ENCODE measurements at places on chromosomes 4 and X.

GRCh38 chrX:22025751-22026150 lies 6.4 kb upstream of the PHEX start:
- DNase-seq = no peak

DNA sequence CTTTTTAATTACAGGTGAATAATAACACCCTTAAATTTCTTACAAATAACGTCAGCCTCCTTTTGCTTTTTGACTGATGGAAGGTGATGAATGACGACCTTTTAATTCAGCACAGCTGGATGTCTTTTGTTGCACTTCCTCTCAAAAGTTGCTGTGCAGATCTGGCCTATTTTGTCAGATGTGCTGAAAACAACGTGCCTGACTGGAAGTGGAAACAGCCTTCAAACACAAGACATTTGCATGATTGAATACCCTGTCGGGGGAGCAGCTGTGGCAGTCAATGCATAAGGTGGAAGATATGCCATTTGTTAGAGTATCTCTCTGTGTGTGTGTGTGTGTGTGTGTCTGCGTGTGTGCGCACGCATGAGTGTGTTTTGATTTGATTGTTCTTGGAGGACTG lies 579.7 kb downstream of the SPRY1 start:
- DNase-seq = no peak

DNA sequence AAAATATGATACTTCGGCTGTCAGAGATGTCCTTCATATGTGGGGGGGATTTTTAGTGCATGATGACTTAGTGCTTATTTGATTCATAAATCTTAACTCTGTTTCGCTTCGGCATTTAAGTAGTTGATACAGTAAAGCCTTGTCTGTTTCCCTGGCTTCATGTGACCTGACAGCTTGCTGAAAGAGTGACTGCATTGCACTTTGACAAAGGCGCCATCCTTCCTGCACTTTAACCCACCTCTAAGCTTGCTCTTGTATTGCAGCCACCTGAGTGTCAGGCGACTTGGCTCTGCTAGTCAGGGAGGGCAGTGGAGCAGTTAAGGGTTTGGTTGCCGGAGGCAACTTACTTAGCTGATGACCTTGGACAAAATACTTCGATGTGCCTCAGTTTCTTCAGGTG lies 65.5 kb downstream of the PTTG2 start:
- DNase-seq = no peak

DNA sequence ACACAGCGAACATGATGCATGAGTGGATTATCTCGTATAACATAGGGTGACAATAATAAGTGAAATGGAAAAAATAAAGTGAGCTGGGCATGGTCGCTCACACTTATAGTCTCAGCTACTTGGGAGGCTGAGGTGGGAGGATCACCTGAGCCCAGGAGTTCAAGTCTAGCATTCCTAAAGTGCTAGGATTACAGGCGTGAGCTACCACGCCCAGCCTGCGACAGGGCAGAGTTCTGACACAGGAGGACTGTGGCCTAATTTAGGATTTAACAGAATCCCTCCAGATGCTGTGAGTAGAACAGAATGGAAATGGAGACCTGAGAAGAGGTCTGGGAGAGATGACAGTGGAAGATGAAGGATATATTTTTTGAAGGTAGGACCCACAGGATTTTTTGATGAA lies 3.4 kb upstream of the PRICKLE3 start:
- DNase-seq = no peak

- no peak for DNase-seq
Observed at GRCh38 chr4:159210975-159211374, 108.1 kb downstream of the RAPGEF2 start.

- no peak for DNase-seq
Observed at GRCh38 chr4:15294832-15295231, 133.0 kb upstream of the C1QTNF7 start.

GRCh38 chr4:164779811-164780216 lies 25.9 kb downstream of the SMIM31 start:
- DNase-seq = peak; percentile 24

DNA sequence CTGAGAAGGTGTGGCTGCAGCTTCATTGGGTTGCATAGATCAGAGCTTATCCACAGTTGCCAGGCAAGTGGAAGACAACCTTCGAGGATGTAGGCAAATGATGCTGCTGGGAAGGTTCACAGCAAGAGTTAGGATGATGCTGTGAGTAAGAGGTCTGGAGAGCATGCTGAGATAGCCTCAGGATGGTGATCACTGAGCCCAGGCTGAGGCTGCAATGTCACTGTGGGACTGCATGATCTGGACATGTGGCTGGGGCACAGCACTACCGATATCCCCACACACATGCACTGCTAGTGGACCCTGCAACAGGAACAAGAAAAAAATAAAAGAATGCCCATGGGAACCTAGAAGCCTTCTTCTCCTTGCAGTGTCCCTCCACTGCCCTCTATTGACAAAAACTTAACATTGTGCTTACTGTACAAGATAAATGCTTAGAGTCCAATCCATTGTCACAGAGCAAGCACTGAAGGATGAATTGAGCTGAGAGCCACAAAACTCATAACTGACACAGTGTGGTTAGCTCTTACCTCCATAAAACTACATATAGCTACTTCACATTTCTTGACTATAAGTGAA lies 105.6 kb downstream of the CNKSR2 start:
- DNase-seq = peak; percentile 21

DNA sequence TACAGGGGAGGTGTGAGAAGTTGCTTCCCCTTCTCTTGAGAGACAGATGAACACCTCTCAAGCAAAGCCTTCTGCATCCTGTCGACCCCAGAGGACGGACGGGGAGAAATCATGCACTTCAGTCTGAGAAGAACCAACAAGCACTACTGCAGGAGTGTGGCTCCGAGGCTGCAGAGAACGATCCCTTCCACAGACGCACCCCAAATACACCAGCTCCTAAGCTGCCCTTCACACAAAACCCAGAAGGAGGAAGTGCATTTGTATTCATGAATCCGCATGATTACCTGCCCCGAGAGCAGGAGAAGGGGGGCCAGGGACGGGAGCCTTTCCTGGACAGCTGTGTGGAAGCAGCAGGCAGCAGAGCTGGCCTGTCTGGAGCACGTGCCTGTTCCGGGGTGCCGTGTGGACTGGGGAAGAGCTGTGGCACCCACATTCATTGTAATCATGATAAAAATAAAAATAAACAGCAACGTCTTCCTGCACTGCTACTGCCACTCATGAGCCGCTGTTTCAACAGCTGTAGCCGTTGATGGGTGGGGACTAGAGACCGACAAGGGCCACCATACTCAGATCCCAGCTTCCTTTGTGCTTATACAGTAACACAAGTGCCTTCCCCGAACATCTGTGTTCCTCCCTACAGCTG lies 42.9 kb downstream of the ACSL1 start:
- DNase-seq = no peak

- DNase-seq = no peak
Observed at GRCh38 chrX:15998350-15998749, 125.0 kb upstream of the GRPR start.

DNA sequence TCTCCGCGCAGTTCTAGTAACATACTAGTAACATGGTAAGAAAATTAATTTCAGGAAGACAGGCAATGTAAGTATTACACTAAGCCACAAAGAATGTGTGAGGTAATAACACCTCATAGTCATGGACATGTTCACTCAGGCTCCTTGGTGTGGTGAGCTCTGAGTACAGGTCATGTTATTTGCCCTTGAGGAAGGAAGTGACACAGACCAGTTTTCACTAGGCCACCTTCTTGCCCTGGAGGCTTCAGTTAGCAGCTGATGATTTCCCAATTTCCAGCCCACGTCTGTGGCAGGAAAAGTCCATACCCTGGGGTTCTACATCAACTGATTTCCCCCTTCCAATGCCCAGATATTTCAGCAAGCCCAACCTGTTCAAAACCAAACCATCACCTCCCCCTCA lies 6.7 kb downstream of the APOO start:
- no peak for DNase-seq

GRCh38 chr4:89482926-89483595 lies 175.5 kb upstream of the GPRIN3 start:
- no peak for DNase-seq

DNA sequence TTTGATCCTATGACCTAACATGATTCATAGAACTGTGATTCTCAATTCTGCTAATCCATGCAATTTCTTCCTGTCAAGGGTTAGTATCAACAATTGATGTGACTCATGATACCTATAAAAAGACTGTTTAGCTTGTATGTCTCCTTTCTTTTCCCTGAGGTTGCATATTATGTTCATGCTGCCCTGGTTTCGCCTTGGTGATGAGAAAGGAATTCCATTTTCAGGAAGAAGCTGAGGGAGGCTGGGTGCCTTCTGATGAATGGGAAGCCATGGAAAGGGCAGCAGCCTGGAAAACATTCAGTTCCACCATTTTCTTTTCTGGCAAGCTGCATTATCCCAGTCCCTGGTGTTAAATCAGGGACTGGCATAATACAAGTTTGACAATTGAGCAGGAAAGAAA lies 976.5 kb downstream of the RPA4 start:
- DNase-seq = no peak

DNA sequence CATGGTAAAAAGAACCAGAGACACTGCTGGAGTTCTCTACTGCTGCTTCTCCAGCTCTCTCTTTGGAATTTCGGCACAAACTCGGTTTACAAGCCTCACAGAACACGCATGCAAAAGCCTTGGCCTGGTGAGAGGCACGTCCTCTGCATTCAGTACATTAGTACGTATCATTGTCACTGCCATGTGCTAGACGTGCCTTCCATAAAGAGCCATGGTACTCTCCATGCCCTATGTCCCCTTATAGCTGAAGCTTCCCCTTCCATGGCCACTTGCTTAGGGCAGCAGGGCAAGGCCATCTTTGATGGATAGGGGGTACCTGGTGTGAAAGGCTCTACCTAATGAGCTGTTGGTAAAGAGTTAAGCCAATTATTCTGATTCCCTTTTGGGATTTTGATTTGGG lies 35.0 kb downstream of the DIPK2B start:
- DNase-seq = no peak

DNA sequence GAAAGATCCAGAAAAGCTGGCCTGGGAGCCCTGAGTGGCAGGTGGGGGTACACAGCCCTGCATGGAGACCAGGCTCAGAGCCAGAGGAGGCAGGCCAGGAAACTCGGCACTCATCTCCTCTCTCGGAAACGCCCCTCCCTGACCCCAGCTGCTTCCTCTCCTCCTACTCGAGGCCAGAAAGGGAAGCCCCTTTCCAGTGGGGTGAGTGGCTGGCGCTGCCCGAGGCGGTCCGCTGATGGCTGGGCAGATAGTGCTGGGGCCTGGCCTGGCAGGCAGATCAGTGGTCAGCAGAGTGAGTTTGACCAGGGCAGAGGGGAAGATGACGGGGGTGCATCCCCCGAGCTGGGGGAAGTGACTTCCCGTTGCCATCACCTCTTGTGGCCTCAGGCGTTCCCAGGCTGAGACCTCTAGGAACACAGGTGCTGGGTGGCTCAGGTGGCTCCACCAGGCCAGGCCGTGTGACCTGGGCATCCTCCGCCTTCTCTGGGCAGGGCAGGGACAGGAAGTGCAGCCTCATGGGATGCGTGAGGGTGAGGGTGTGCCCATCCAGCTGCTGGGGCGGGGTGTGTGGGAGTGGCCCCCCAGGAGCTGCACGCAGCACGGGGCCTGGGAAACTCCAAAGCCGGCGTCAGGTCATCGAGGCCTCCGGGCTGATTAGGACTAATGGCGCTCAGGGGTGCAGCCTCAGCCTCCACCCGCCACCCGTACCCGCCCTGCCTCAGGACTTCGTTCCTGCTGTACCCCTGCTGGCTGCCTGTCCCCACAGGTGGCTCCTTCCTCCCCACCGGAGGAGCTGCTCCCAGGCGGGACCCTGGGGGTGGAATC lies 5.7 kb downstream of the SH3BP2 start:
- peak; percentile 49 for DNase-seq

GRCh38 chr4:5142726-5143125 lies 91.4 kb downstream of the STK32B start:
- peak; percentile 18 for DNase-seq

DNA sequence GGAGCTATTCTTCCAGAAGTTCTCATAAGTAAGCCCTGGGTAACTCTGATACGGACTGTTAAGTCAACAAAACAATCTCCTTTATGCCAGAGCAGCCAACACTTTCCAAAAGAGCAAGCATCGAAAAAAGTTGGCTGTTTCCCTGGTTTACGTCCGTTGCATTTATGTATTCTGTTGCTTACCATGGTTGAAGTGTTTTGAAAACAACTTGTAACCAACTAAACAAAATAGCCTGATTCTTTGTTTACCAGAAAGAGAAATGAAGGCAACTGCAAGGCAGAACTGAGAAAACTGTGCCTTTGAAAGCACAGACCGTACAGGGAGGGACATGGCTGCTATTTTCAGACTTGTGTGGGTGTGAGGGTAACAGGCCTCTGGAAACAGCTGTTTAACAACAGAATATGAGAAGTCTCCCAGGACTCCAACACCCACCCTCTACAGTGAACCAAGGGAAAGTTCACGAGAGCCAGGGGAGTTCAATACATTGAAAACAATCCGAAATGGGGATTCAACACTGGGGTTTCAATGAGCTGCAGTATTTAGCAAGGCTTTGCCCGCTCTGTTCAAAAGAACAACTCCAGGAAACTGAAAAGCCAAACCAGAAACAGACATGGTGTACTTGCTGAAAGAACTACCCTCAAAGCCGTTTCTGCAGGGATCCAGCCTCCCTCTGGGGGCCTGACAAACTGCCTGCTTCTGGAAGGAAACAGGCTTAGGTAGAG lies 95.8 kb upstream of the EGFL6 start:
- DNase-seq = no peak

DNA sequence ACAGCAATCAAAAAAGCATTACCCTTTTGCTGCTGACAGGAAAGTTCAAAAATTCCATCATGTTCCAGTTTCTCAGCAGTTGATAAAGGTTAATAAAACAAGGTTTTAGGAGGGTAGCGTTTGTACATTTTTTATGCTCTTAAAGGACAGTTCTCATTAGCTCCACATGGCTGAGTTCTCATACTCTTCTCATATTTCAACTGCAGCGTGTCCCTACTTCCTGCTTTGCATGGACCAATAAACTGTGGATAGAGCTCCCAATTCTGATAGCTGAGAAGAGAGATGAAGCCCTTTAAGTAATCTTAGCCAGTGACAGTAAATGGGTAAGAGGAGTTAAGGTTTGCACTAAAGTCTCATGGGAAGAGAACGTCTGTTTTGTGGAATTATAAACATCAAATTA lies 53.5 kb downstream of the SPANXA2 start:
- no peak for DNase-seq

- DNase-seq = no peak
Observed at GRCh38 chrX:69019073-69019890, 146.0 kb downstream of the PJA1 start.

GRCh38 chrX:136810493-136810892 lies 29.8 kb upstream of the ARHGEF6 start:
- DNase-seq = peak; percentile 88

GRCh38 chr4:162847945-162848549 lies 318.6 kb downstream of the NAF1 start:
- DNase-seq = no peak

DNA sequence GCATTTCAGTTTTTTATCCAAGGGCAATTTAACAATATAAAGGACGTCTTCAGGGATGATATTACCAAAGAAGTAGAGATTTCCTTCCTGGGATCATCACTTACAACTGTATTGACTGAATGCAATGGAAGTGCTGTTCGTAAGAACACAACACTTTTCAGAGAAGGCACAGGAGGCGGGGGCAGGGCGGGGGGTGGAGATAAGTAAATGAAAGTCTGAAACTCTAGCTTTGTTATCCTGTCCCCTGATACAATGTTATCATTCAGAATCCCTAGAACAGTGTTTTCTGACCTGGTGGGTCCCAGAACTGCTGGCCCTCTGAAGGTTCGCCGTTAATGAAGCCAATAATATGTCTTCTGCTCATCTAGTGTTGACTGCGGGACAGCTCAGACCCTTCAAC lies 124.6 kb downstream of the NSUN7 start:
- no peak for DNase-seq
